Fibroblast of villous mesenchyme (primary cell): ENCODE measurements at places on chromosomes 2 and 18. TPM values are rescaled to one million over a fixed set of nuclear protein-coding genes. Genes with fewer than 3 reads are reported as not detected.

TRIM43 gene
- under 0.01 TPM in 1 of 2 replicates, not detected in the other for total RNA-seq

FN1 gene
- 1,807 and 3,312 TPM in 2 replicates for total RNA-seq

ABCG5 gene
- not detected in 2 replicates for total RNA-seq

KLHL29 gene
- total RNA-seq = 10.6 and 14.7 TPM in 2 replicates

EML6 gene
- total RNA-seq = 0.32 and 1.3 TPM in 2 replicates

BOLL gene
- total RNA-seq = not detected in 2 replicates

MRO gene
- under 0.01 TPM in 1 of 2 replicates, not detected in the other for total RNA-seq

ID2 gene
- 31.2 and 118 TPM in 2 replicates for total RNA-seq

NIF3L1 gene
- total RNA-seq = 22.9 and 30.2 TPM in 2 replicates

NDC80 gene
- total RNA-seq = 13.2 and 25.5 TPM in 2 replicates

ROCK2 gene
- 45.1 and 54.0 TPM in 2 replicates for total RNA-seq

PMAIP1 gene
- 25.4 and 25.5 TPM in 2 replicates for total RNA-seq

ACADL gene
- total RNA-seq = not detected in 2 replicates

DPYSL5 gene
- total RNA-seq = not detected in 2 replicates

GALNT14 gene
- total RNA-seq = under 0.01 TPM in 1 of 2 replicates, not detected in the other

SP3 gene
- 87.0 and 129 TPM in 2 replicates for total RNA-seq

PROKR1 gene
- total RNA-seq = not detected in 2 replicates

CNGA3 gene
- total RNA-seq = not detected in 2 replicates

VAMP8 gene
- 2.2 and 3.5 TPM in 2 replicates for total RNA-seq

SLC40A1 gene
- 7.7 and 19.4 TPM in 2 replicates for total RNA-seq

GREB1L gene
- 8.7 and 25.0 TPM in 2 replicates for total RNA-seq

C2orf66 gene
- under 0.01 TPM in 1 of 2 replicates, not detected in the other for total RNA-seq

CD302 gene
- total RNA-seq = 8.4 and 13.4 TPM in 2 replicates

MAPK4 gene
- total RNA-seq = under 0.01 TPM in 1 of 2 replicates, not detected in the other

CNOT11 gene
- 39.0 and 51.0 TPM in 2 replicates for total RNA-seq

ABCA12 gene
- total RNA-seq = under 0.01 TPM in 1 of 2 replicates, not detected in the other

DNAJC5G gene
- total RNA-seq = not detected in 2 replicates

CRYGD gene
- not detected in 2 replicates for total RNA-seq
